ENCODE measurements at places on chromosomes 1 and 21. TPM values are rescaled to one million over a fixed set of nuclear protein-coding genes. Genes with fewer than 3 reads are reported as not detected.

- DNase-seq = no peak
These were observed 17.6 kb downstream of the TRAF5 start for GRCh38 chr1:211344152-211344618.

- DNase-seq = no peak
These were observed 53.6 kb downstream of the CHODL start for GRCh38 chr21:18298228-18298627.

DNA sequence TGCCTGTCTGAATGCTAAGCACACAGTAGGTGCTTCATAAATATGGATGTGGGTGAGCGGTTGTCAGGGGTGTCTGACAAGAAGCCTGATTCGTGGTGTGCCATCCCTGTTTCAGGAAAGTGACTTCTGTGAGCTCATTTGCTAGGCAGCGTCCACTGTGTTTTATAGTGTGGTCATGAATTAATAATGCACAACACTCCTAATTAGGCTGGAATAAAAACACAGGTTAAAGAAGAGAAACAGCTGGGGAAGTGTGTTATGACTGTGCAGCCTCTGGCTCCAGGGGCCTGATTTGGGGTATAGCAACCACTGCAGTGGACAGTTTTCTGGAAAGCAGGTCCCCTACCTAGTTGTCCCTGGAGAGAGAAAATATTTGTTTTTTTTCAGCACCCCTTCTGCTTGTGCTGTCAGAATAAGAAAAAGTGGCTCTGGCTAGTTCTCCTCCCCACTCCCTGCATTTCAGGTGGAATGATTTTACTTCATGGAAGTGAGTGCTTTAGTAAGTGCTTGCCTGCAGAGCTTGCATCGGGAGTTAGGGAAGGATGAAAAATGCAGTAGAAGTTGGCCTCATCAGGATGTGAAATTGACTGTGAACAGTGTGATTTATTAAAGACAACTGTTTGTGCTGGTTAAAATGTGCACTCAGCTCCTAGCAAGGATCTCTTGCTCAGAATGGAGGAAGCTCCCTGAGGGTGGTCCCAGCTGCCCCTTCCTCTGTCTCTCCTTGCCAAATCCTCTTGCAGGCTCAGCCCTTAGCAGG is 333.8 kb downstream of the HHAT start:
- no peak for DNase-seq

GRCh38 chr1:218705911-218706893 is 361.1 kb downstream of the TGFB2 start:
- peak; percentile 96 for DNase-seq

HSD11B1 gene
- total RNA-seq = not detected

DNA sequence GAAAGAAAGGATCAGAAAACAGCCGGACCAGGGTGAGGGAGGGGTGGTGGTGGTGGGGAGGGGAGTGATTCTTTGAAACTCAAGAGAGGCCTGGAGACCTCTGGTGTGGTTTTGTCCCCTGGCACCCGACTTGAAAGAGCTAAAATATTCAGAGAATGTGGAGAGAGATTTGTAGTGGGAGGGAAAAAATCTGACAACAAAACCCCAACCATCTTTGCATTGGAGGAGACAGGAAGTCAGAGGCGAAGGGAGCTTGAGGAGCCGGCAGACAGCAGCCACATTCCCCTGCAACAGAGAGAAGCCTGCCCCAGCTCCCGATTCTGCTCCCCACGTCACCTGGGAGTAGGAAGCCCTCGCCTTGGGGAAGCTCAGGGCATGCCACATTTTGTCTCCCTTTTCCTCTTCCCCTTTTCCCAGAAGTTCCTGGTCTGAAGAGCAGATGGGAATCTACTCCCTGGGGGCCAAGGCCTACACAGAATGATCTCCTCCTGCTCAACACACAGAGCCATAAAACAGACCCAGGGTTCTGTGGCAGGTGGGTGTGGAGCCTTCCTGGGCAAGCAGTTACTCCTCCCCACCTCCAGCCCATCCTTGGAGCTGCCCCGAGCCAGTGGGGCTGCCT is 84.9 kb downstream of the ITPKB start:
- peak; percentile 38 for DNase-seq

- no peak for DNase-seq
These were observed 32.1 kb downstream of the KDM1A start for GRCh38 chr1:23051290-23051909.

GRCh38 chr1:29821605-29822004 is 585.3 kb downstream of the PTPRU start:
- no peak for DNase-seq

DNA sequence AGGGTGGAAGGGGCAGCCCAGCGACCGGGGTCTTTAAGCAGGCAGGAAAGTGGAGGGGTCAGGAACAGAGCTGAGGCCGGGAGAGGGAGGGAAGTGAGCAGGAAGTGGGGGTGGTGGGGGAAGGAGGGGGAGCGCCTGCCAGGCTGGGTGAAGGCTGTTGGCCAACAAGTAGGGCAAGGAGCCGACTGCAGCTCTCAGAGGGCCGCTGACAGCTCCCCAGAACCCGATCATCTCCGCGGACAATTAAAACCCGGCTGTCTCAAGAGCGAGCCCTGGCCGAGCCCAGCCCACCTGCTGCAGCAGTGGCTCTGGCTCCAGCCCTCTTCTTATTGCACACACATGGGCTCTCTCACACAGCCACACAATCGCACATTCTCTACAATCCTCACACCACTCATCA is 51.6 kb downstream of the GRIK3 start:
- DNase-seq = no peak

- peak; percentile 68 for DNase-seq
These were observed at the start of gene TRIM46 for GRCh38 chr1:155173478-155174323. TSS of gene TRIM46 (plus strand) at chr1:155173849. CDS start at chr1:155173967, 118 bp downstream.

GRCh38 chr1:112507921-112508277 is 866 bp upstream of the WNT2B start:
- DNase-seq = peak; percentile 42

GRCh38 chr1:203464226-203464625 is 11.4 kb upstream of the PRELP start:
- no peak for DNase-seq

WLS gene
- total RNA-seq = 51.8 TPM

DNA sequence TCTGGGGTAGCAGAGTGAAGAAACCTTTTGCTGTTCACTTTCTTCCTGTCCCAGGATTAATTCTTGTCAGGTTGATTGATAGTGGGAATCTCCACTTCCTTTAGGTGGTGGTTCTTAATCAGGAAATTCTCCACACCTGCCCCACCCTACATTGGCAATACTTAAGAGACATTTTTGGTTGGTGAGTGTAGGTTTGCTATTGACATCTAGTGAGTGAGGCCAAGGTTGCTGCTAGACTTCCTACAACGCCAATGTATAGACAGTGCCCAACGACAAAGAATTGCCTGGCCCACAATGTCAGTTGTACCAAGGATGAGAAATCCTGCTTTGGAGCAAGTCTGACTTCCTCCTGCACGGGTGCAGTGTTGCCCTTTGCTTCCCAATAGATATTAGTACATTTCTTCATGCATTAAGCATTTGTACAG is 38.5 kb downstream of the MAP3K7CL start:
- DNase-seq = peak; percentile 66

IFNAR1 gene
- total RNA-seq = 45.2 TPM

ELAPOR1 gene
- total RNA-seq = 0.33 TPM

GRCh38 chr1:24878775-24879742 is 51.0 kb downstream of the RUNX3 start:
- DNase-seq = peak; percentile 47

NOS1AP gene
- total RNA-seq = not detected

- DNase-seq = peak; percentile 58
These were observed 1.9 kb downstream of the SH2D2A start for GRCh38 chr1:156814571-156815260.

DCST1 gene
- total RNA-seq = not detected

HES2 gene
- total RNA-seq = not detected

GRCh38 chr1:55310505-55310971 is 95.4 kb upstream of the USP24 start:
- DNase-seq = peak; percentile 98

MANEAL gene
- total RNA-seq = 4.4 TPM

- peak; percentile 61 for DNase-seq
These were observed 29.4 kb downstream of the MRPL37 start for GRCh38 chr1:54229281-54229891.

DNA sequence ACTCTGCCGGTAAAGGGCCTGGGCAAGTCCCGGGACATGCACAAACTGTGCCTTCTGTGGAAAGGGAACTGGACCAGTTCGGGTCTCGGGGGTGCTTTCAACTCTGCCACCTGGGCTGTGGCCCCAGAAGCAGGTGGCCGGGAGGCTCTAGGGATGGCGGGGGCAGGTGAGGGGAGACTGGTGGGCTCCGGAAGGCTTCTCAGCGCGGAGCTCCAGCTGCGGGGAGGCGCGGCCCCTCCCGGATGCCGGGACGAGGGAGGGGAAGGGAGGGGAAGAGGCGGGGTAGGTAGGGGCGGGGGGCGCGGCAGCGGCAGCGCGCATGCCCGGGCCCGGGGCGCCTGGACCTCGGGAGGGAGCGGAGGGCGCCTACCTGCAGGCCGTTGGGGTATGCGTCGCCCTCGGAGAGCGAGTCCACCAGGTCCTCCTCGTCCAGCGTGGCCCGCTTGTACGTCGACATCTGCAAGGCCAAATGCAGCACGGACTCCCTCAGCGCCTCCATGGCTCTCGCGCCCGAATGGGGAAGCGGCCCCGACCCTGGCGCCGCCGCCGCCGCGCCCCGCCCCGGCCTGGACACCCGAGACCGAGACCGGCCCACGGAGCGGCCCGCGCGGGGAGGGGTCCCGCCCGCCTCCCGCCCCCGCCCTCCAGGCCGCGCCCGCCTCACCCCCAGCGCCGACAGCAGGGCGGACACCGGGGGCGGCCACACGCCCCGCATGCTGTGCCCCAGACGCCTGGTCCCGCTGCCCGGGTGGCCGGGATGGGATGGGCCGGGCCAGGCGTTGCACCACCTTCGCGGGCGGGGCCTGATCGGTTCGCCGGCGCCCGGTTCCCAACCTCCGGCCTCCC is at the start of gene ECE1:
Gene ECE1 (minus strand): TSS at position 764 of the 846 bp plus-strand sequence. CDS start 49 bp downstream, at position 715.
- DNase-seq = peak; percentile 61

RGSL1 gene
- total RNA-seq = not detected

GRCh38 chr1:197066719-197067456 is at the start of gene F13B:
TSS of gene F13B (minus strand) at chr1:197067260. CDS start at chr1:197067223, 37 bp downstream.
- no peak for DNase-seq

DNA sequence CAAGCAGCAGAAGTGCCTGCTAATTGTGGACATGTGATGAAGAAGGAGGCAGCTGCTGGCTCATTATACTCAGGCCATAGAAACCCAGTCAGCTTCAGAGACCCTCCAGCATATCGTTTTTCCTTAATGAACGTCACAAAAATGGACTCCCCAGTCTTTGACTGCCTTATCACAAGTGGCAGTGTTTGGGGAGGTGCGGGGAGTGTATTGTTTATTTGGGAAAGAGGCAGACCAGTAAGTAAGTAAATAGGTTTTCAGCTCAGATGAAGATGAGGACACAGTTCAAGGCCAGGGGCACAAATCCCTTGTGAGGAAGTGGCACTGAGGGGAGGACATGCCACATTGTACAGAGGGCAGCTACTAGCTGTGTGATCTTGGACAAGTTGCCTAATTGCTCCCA is 43.5 kb upstream of the NRDC start:
- no peak for DNase-seq

GRCh38 chr1:96475903-96476302 is 245.7 kb upstream of the PTBP2 start:
- no peak for DNase-seq

- peak; percentile 63 for DNase-seq
These were observed 719 bp downstream of the SOD1 start for GRCh38 chr21:31660259-31660565.

GRCh38 chr1:6163973-6164617 is 16.0 kb downstream of the CHD5 start:
- no peak for DNase-seq

GRCh38 chr1:220315070-220315839 is 43.0 kb upstream of the RAB3GAP2 start:
- no peak for DNase-seq

DNA sequence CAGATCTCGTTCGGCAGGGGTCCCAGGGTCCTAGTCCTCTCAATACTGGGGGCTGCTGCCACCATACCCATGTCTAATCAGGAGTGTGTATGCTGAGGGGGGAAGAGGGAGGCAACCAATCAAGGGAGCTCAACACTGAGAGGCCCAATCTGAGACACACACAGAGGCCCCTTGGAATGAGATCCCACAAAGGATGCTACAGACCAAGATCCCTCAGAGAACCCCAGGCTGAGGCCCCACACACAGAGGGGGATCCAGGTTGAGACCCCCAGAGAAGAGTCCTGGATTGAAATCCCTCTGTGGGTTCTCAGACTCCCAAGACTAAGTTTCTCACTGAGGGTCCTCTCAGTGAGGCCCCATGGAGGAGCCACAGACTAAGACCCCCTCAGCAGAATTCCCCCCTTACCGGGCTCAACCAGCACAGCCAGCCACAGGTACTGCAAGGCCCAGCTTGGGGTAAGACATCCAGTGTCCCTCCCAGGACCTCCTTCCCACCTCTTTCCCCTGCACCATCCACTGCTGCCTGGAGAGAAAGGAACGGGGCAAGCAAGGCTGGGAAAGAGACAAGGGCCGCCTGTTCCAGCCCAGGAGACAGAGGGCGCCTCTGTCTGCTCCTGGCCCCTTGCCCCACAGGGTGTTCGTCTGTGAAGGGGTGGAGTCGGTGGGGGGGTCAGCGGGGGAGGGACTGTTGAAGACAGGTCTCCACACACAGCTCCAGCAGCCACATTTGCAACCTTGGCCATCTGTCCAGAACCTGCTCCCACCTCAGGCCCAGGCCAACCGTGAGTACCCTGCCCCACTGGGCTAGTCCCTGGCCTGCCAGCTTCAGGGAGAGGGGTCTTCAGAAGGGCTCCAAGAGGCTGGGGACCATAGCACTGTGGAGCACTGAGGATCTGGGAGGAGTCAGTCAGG is at the start of gene S100A1:
Gene S100A1 (plus strand): TSS at position 720 of the 912 bp plus-strand sequence. CDS start 2,088 bp downstream, outside the sequence.
- DNase-seq = no peak

DNA sequence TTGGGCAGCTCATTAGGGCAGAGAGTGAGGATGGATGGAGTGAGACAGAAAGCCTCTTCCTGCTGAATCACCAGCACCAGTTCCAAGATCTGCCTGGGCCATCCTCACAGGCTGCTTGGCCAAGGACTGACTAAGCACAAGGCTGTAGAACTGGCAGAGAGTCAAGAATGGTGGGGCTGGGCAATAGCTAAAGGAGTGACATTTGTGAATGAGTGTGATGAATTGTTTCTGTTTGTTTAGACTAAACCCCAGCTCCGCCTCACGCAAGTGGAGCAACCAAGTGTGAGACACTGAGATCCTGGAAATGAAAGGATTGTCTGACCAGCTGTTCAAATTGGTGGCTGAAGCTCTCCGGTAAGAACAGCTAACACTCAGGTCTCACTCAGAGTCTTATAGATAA is 38.6 kb downstream of the BRINP2 start:
- peak; percentile 99 for DNase-seq
